CD4-positive, alpha-beta T cell treated with Interleukin-17A for 1 hour (primary cell): ENCODE measurements at places on chromosomes 2 and 18.

DNA sequence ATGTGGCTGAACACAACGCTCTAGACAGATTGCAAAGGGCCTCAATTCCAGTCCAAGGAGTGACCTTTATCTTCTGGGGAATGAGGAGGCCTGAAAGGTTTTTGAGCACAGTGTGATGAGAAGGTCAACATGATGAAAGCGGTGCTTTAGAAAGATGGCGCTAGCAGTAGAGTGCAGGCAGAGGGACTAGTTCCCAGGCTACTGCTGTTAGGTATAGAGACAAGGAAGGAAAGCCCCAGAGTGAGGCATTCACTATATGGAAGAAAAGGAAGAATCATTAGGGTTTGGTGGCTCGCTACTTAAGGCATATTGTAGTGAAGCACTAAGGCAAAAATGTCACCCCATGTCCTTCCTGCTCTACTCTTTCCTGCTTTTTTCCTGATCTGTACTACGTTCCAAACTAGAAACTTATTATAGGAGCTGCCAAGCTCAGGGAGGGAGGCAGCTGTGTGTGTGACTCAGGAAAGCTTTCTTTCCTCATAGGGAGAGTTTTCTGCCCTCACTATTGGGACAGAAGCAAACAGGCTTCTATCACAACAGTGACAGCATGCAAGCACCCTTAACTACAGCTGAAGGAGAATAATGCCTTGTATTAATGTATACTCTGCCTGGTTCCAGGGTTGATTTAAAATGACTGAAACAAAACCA lies 160.8 kb upstream of the CAVIN2 start:
- DNase-seq, result no peak

DNA sequence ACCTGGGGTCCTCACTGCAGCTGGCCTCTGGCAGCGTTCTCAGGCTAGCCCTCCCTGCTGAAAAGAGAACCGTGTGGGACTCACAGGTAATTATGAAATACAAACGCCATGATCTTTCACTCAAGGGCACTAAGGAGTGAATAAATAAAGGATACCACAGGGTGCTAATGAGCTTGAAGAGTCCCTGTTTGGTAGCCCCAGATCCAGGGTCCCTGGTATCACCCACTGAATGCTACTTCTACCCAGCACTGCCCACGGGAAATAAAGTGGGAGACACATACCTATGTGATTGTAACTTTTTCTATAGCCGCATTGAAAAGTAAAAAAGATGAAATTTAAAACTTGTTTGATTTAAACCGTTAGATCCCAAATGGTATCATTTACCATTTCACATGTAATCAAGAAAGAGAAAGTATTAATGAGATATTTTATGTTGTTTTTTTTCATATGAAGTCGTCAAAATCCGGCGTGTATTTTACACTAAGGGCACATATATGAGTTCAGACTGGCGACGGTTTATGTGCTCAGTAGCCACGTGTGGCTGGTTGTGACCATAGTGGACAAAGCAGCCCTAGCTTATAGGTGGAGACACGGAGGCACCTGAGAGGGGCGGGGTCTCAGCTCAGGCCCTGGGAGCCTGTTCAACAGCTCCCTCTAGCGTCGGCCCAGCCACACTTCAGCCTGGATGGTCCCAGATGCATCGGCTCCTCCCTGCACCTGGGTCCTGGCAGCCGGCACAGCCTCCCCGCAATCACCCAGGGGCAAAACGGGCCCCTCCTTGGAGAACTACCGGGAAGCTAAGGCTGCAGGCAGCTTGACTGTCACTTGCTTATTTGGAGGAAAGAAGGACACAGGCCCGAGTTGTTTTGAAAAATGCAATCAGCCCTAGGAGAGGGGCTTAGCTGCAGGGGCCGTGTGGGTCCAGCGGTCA lies 39.2 kb downstream of the ODC1 start:
- peak; percentile 86 for DNase-seq

DNA sequence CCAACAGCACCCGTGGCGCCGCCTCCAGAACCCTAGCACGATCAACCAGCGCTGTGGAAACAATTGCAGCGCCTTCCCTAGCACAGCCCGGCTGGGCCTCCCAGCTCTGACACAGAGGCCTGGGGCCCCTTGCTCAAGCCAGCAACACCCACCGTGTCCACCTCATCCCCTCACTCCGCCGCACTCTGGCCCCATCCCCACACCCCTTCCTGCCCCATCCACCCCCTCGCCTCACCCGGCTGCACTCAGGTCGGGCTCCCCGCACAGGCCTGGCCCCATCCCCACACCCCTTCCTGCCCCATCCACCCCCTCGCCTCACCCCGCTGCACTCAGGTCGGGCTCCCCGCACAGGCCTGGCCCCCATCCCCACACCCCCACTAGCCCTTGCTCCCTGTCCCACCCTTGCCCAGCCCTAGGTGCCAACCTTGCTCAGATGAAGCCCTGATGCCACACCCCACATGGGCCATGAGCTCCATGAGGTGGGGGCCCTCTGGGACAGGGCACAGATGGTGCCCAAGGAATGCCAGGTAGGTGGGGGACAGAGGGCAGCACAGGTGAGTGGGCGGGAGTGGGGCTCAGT lies 28.7 kb downstream of the KIF1A start:
- DNase-seq, result no peak

DNA sequence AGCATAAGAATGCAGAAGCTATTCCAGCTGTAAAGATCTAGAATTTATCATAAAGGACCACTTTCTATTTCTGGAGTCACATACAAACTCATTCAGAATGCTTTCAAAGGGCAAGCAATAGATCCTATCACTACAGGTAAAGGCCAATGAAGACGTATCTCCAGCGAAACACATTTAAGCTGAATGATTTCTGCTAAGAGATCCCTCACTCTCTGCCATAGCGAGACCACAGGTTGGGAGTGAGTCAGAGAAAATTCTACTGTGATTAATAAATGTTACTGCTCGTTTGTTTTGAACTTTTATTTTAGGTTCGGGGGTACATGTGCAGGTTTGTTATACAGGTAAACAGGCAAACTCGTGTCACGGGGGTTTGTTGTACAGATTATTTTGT lies 72.5 kb upstream of the NFU1 start:
- no peak for DNase-seq
